Osteoblast (primary cell): ENCODE measurements at places on chromosomes 7 and 10.

DNA sequence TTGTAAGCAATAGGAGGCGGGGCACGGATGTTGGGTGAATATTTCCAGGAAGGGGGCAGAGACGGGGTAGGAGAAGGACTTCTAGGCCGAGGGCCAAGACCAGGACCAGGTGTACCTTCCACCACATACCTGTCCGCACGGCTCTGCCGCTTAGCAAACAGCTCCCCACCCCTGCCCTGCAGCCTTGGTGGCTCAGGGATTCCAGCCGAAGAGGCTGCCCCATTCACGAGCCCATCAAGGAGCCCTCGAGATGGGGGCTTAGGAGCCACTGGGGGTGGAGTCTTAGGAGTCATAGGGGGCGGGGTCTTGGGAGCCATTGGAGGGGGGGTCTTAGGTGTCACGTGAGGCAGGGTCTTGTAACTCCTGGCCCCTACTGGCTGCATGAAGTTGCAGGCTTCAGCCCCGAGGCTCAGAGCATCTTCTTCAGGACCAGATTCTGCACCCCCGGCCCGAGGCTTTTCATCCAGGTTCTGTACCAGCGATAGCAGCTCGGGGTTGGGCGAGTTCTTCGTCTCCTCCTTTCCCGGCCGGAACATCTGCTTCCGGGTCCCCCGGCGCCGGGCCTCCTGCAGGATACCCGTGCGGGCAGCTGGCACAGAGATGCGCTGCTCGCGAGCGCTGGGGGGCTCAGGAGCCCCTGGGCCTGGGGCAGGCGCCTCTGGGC lies 6.1 kb upstream of the MYOZ1 start:
- peak; percentile 96 for DNase-seq

- DNase-seq = no peak
Measured at GRCh38 chr10:90575125-90575524, 282.7 kb downstream of the HTR7 start.

DNA sequence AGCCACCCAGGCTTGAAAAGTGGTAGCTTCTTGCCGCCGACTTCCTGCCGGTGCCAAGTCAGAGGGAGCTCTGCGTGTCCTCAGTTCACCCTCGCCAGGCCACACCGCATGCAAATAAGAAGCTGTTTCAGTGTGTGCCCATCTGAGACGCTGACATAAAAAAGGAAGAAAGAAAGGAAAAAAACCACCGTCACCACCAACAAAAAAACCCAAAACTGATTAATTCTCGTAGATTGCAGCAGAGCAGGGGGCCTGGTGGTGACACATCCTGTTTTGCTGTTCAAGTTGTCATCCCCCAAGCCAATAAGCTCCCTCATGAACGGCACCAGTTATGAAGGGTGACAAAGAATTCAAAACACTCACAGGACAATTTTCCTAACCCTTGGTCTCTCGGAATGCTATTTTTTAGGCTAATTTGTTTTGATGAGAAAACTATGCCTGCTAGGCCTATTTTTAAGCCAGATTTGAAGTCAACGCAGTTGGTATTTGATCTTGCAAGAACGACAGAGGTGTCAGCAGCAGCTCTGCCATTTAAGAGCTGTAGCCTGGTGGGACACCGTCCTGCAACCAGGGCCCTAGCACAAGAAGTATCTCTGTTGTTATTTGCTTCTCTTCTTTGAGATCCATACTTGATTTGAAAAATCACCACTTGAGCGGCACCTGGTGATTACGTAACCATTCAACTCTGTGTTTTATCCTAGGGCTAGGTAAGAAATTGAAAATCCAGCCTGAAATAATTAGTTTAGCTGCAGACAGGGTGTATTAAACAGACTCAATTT lies 145.6 kb downstream of the PFKFB3 start:
- DNase-seq = peak; percentile 66

DNA sequence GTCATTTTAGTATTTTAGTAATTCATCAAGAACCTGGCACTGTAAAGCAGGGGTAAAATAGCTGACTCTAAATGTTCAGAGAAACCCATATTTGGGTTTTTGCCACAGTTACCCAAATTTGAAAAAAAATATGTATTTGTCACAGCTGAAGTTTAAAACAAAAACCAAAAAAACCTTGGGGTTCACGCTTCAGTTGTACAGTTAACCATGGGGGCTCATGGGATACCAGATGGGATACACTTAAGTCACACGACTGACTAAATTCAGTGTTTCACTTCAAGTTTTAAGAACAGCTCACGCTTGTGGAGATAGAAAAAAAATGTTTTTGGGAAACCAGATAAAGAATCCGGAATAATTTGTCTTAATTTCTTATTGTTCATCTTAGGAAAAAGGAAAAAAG lies 2.1 kb downstream of the ARL3 start:
- no peak for DNase-seq

DNA sequence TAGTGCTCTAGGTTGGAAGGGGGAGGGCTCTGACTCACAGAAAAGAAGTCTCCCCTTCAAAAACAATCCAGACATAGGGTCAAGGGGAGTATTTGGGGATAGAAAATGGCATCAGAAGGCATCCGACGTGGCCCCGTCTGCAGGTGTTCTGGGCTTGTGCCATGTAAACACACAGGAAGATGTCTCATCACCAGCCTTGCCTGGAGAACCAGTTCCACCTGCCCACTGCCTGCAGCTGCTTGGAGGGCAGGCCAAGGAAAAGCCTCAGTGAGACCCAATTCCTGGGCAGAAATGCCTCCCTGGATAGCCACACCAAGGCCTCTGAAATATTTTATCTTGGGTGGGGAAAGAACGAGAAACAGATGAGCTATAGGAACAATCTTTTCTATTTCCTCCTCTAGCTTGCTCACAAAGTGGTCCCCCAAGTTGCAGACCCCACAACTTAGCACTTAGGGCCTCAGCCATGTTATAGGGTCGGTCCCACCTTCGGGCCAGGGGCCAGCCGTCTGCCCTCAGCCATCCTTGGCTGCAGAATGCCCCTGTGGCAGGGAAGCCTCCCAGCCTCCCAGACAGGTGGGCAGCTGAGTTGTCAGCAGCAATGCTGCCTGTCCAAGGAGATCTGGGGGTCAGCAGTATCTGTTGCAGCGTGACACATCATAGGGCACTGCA lies 54.3 kb upstream of the ECHDC3 start:
- DNase-seq = no peak

GRCh38 chr7:16044645-16045044 lies 358.2 kb upstream of the MEOX2 start:
- no peak for DNase-seq

DNA sequence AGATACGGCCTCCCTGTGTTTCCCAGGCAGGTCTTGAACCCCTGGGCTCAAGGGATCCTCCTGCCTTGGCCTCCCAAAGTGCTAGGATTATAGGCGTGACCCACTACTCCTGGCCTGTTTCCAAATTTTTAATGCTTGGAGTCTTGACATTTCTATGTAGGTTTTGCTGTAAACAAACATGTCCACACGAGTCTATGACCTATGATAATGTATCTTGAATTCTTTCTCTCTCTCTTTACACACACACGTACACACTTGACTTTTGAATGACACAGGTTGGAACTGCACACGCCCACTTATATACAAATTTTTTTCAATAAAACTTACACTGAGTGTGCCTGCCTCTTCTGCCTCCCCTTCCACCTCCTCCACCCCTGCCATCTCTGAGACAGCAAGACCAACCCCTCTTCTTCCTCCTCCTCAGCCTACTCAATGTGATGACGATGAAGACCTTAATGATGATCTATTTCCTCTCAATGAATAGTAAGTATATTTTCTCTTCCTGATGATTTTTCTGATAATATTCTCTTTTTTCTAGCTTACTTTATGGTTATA lies 44.1 kb upstream of the LAMB1 start:
- no peak for DNase-seq

GRCh38 chr7:36819639-36820038 lies 95.3 kb upstream of the AOAH start:
- no peak for DNase-seq

- DNase-seq = no peak
Measured at GRCh38 chr7:113606325-113606724, 312.5 kb downstream of the PPP1R3A start.

DNA sequence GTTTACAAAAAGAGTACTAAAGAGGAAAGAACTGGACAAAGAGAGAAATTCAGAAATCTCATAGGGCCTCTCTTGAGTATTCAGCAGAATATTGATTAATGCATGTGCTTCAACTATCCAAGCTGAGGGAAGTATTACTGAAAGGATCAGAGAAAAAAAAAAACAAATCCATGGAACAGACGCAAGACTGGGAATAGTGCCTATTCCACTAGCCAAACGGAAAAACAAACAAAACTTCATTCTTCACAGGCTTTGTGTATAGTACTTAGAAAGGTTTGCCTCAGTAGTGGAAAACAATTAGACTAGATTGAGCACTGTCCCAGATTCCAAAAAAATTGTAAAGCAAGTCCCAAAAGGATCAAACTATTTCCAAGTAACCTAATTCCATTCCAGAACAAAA lies 106.2 kb downstream of the TFEC start:
- no peak for DNase-seq

GRCh38 chr10:63770523-63770922 lies 249.3 kb downstream of the REEP3 start:
- no peak for DNase-seq

DNA sequence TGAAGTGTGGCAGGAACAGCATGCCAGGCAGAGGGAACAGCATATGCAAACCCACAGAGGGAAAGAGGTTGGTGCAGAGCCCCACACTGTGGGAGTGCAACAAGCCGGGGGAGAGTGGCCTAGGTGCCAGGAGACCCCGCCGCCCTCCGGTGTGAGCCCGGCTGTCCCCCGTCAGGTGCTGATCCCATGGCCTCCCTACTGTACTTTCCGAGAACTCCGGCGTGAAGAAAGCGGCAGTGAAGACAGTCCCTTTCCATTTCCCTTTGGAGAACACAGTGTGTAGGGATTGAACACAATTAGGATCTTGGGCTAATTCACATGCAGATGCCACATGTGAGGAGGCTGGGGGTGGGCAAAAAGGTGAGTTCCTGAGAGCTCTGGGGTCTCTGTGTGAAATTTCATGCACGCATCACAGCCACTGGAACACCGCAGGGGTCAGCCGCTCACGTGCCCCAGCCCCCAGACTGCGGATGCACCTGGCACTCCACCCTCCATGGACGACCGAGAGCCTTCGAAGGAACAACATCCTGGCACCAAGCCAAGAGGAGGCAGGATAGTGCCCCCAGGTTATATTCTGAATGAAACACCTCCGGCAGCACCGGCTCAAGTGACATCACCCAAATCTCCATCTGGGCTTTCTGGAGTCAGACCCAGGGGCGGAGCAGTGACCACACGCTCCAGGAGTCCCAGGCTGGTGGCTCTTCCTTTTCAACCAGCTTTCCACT lies 82.1 kb upstream of the PPP2R2D start:
- DNase-seq = peak; percentile 76
